Esophagus squamous epithelium (tissue), 5 donors: ENCODE measurements at places on chromosomes 5 and 9.

DNA sequence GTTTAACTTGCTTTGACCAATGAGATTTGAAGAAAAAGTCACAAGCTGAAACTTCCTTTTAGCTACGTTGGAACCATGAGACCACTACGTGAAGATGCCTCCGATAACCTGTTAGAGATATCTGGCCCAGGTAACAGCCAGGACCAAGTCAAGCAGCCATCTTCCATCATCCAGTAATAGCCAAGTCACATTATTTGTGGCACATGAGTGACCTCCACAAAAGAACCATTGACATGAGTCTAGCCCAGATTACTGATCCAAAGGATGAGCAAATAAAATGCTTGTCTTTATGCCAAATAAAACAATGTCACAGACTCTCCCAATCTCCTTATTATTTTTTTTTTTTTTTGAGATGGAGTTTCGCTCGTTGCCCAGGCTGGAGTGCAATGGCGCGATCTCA is 1.6 kb downstream of the DEPDC1B start:
- no peak for DNase-seq

- DNase-seq, result no peak
Measured at GRCh38 chr5:72480841-72481240, 26.4 kb downstream of the ZNF366 start.

- no peak for DNase-seq
Measured at GRCh38 chr5:93359296-93359959, 221.6 kb downstream of the NR2F1-AS1 start.

GRCh38 chr5:135179308-135179980 is 145.4 kb upstream of the PITX1 start:
- DNase-seq, result no peak

GRCh38 chr9:94639999-94640376 is 670 bp upstream of the FBP1 start:
- no peak for DNase-seq

- no peak for DNase-seq
Measured at GRCh38 chr9:98147582-98147981, 28.6 kb upstream of the TRIM14 start.

DNA sequence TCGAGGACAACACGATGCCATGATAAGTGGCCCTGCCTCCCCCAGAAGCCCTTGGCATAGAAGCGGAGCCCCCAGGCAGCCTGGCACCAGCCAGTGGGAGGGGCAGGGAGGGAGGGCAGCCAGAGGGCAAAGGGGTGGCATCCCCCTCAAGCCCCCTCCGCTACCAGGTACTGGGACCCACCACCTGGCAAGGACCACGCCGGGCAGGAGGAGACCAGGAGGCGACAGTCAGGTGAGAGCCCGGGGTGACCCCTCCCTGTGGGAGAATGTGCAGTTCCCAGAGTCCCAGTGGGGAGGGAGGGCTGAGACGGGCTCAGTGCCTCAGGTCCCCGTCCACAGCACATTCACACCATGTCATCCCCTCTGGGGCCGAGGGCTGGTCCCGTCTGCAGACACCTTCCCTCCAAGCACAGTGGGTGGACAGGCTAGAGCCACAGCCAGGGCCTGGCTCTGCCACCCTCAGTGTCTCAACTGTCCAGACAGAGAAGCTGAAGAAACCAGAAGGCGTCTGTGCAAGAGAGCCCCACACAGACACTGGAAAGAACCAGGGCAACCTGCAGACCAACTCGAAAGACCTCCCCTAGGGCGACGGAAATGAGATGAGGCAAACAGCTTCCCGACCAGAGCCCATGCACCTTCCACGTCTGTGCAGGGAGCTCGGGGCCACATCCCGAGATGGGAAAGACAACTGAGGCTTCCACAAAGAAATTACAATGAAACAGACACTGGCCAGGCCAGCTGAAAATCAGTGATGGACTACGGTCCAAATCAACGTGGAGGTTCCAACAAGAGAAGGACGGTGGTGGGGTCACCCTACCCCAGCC is 11.1 kb downstream of the BRD3 start:
- DNase-seq, result no peak

DNA sequence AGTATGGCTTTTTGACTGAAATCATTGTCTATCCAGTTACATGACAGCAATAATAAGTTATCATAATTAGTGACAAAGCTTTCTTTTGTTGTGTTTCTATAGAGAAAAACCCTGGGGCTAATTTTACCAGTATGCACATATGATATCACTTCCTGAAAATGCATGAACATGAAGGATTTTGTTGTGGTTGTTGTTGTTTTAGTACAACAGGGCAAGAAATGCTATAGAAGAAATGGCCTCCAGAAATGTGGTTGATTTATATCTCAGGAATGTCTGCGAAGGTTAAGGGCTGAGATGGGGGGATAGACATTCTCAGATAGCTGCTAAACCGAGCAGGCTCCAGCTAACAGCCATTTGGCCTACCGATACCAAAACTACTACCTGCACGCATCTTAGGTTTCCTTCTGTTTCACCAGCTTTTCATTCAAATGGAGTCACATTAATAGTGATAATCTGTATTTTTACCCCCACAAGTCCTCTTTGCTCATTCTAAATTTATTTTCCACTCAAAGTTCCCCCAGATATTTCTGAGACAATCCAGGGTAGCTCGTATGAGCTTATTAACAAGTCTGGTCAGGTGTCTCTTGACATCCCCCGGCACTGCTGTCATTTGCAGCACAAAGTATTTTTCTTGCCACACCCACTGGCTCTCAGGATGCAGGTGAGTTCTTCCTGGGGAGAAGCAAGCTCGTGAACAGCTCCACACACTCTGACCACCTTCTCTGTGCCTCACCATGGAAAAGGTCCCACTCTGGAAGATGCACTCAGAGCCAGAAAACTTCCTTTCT is 232.4 kb upstream of the GAS1 start:
- DNase-seq, result no peak

DNA sequence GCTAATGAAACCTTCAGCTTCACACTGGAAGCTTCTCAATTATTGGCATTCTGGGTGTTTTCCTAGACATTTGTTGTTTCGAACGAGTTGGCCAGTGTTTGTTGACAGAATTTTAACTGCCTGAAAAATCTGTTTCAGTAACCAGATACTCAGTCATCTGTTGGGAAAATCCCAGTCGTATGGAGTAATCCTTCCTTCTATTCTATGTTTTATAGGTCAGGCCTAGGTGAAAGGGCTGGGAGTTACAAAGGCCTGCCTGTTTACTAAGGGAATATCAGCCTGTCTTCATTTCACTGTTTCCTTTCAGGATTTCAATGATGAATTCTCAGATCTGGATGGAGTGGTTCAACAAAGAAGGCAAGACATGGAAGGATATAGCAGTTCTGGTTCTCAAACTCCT is 59.9 kb downstream of the GRAMD2B start:
- no peak for DNase-seq

DNA sequence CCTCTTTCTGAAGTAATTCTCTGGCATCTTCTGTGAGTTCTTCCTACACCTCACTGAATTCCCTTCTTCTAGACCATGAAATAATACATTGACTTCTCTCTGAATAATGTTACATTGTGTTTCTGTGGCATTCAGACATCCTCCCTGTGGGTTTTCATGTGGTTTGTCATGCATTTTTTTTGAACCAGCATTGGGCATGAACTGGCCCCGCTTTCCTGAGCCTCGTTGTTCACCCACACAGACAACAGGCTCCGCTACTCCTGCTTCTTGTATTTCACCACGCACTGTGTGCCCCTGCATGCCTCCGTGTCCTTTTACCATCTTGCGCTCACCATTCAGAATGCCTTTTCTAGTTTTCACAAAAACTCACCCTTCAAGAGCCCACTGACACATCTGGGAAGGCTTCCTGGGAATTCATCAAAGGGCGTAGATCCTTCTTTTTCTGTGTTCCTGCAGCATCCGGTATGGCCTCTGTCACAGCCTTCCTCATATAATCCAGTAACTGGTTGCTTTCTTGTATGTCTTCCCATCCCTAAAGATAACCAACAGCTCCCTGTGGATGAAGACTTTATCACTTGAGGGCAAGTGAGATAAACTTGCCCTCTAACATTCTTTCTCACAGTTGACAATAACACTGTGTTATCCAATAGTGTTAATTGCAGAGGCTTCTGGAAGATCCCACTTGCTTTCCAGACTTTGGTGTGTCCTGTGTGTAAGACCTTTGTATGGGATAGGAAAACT is 51.5 kb upstream of the ADAMTSL1 start:
- DNase-seq, result no peak

DNA sequence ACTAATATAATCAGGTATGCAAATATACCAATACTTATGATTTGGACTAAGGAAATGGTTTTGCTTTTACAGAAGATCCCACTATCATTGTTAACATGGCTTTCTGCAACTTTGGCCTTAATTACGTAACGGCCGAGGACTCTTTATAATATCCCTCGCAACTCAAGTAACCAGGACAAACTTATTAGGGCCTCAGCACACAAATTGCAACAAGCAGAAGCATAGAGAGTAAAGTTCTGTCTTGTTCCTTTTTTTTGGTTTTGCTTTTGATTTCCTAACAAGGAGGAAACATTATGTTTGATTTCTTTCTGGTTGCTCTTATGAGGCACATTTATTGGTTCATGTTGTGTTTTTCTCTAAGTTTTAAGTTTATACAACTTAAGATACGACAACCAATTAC is 60.4 kb downstream of the RORB start:
- DNase-seq, result no peak

GRCh38 chr9:122232796-122233306 is 4.1 kb upstream of the LHX6 start:
- DNase-seq, result no peak

DNA sequence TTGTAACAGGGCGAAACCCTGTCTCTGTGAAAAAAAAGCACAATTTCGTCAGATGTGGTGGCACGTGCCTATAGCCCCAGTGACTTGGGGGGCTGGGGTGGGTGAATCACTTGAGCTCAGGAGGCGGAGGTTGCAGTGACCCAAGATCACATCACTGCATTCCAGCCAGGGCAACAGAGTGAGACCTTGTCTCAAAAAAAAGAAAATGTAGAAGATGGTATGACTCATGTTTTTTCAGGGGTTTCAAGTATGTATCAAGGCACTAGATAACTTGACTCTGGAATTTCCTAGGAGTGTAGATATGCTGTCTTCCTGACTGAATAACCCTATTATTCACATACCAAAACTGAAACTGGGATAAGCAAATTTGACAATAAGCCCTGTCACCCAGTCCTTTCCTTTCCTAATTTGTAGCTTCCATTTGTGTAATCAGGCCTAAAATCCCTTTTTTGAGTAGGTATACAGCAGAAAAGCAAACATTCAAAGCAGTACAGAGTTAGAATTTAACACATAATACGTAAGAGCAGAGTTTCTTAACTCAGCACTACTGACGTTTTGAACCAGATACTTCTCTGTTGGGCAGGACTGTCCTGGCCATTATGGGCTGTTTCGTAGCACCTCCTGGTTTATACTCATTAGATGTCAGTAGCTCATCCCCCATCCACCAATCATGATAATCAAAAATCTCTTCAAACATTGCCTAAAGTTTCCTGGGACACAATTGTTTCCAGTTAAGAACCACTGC is 17.3 kb upstream of the ANKRD18B start:
- DNase-seq, result no peak

GRCh38 chr9:84742261-84742660 is 72.7 kb downstream of the NTRK2 start:
- DNase-seq, result no peak

DNA sequence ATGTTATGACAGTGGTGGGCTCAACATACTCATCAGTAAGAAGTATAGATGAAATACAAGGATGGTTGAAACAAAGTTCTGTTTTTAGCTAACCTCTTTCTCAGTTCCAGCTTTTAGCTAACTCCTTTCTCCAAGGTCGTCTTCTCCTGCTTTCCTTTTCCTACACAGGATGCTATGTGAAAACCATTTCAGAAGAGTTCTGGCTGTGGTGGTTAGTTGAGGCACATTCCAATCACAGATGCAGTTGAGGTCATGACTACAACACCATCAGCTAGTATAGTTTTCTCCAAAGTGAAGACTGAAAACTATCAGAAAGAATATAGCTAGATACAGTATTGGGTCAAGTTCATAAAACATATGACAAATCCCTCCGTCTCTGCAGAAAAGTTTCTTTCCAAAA is 477.7 kb upstream of the C9orf72 start:
- DNase-seq, result no peak

DNA sequence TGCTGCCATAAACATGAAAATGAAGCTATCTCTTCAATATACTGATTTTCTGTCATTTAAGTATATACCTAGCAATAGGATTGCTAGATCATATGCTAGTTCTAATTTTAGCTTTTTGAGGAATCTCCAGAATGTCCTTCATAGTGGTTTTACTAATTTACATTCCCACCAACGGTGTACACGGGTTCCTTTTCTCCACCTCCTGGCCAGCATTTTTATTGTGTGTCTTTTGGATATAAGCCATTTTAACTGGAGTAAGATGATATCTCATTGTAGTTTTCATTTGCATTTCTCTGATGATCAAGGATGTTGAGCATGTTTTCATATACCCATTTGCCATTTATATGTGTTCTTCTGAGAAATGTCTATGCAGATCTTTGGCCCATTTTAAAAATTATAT is 446.5 kb downstream of the GABRG2 start:
- DNase-seq, result no peak

DNA sequence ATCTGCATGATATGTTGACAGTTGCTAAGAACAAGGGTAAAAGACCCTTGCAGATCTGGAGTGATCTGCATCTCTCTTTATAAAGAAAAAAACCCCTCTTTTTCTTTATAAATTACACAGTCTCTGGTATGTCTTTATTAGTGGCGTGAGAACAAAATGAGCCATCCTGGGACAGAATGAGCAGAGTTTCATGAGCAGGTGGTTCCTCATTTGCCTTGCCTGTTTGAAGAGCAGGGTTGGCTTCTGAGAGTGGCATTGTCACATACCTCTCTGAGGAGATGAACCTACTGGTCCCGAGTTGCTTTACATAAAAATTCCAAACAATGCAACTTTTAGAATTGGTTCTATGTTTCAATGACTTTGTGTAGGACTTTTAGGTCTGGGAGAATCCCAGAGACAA is 94.3 kb downstream of the INSYN2B start:
- no peak for DNase-seq

GRCh38 chr9:87849144-87849758 is 33.4 kb upstream of the SPATA31E1 start:
- no peak for DNase-seq

DNA sequence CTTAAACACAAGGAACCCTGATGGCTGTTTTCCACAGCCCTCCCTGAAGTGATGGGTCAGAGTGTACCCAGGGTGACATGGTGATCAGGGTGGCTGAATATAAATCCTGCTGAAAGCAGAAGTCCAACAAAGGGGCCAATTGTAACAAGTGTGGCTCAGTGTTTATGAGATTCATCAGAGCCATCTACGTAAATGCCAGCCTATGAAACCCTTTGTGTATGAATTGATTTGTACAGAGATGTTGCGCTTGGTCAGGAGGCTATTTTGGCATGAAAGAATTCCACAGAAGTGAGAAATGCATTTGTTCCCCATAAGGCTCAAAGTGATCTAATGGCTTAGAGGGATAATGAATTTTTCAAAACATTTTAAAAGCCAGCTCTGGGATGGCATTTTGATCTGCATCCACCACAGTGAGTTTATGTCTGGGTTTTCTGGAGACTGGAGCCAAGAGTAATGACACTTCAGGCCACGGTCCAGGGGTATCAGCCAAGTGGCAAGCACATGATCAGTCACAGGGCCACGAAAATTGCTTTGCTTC is 12.4 kb downstream of the PRUNE2 start:
- no peak for DNase-seq
